ENCODE measurements at places on chromosomes 2 and 18.

DNA sequence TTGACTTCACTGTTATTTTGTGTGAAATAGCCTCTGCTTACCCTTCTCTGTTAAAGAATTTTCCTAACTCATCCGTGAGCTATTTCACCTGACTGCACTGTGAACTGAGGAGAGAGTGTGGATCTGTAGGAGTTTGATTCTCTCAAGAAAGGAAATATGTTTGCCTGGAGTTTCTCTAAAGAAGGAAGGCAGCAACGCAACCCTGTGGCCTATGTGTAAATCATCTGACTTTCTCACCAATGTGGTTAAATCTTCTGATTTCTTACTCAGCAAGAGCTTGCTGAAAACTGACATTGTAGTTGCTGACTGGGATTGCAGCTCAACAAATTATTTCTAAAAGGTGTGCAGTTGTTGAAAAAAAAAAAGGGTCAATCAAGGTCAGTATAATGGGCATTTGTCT is 153.9 kb upstream of the PELI1 start:
- no peak for DNase-seq

DNA sequence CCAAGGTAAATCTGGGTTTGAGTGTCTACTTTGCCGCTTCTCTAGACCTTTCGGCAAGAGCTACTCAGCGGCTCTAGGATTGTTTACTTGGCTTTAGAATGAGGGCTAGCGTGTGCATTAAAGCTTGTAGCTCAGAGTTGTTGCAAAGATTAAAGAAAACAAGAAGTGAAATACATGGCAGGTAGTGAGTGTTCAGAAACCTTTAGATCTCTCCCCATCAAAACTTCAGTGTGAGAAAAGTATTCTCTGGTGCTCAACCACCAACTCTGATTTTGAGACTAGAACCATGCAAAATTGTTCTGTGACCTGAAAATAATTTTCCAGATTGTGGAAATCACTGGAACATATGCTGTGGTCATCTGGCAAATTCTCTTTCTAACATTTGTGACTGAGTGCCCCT is 512.0 kb downstream of the CMPK2 start:
- no peak for DNase-seq

DNA sequence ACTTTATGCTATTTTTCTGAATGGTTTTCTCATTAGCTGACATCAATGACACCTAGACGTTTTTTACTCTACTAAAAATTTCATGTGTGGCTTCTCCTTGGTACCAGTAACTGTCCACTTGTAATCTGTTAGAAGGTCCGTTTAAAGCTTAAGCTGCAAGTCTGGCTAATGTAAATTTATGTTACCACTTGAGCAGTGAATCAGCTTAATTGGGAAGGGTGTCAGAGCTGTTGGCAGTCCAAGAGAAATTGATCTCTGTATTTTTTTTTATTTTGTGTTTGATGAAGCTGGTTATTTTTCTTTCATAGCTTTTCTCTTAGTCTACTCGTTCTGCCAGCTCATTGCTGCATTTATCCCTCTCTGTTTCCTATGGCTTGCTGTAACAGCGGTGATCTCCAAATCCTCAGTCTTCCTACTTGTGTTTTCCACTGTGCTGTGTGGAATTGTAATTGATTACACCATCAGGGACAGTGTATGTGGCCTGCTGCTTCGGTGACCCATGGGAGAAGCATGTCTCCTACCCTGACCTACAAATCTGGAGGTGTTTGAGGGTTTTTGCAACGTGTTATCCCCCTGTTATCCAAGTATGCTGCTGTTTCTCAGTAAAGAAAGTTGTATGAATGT is 724.2 kb upstream of the REG3G start:
- no peak for DNase-seq

DNA sequence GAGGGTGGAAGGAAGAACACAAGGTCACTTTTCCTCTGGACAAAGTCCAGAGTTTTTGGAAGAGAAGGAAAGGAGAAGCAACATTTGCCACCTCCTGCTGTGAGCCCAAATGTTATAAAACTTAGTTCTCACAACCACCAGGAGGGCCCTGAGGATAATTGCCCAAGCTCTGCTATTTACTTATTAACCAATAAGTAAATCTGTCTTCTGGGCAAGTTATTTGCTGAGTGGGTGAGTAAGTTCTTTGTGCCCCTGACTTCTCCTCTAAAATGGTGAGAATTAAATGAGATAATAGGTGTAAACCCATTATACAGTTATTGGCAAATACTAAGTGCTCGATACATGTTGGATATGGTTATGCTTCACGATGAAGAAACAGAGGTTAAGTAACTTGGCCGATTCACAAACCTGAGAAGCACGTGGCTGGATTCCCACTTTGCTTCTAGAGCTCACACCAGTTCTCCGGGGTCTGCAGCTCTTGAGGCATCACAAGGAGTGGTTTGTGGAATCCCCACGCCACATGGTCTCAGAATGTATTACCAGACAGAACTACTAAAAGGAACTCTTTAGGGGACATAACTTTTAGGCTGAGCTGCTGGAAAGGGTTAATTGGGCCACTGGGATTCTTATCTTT is 164.1 kb downstream of the MYCN start:
- DNase-seq, result no peak

- DNase-seq, result no peak
Observed at GRCh38 chr2:60529136-60529784, 24.2 kb downstream of the BCL11A start.

DNA sequence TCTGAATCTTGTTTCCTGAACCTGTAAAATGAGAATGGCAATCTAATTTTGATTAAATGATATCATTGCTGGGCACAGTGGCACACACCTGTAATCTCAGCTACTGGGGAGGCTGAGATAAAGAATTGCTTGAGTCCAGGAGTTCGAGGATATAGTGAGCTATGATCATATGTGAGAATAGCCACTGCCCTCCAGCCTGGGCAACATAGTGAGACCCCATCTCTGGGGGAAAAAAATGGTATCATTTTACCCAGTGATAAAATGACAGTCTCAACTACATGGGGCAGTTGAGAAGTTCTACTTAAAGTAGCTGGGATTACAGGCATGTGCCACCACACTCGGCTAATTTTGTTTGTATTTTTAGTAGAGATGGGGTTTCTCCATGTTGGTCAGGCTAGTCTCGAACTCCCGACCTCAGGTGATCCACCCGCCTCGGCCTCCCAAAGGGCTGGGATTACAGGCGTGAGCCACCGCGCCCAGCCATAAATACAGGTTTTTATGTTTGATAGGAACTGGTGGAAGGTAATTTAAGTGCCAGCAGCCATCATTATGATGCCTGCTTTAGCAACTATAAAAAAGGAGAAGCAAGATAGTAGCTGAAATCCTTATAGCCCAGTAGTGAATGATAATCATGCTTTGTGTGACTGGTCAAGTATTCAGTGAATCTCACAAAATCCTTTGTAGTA is 17.0 kb downstream of the BZW1 start:
- DNase-seq, result no peak

- no peak for DNase-seq
Observed at GRCh38 chr2:69287544-69287943, 99.5 kb downstream of the GFPT1 start.

GRCh38 chr2:197442857-197443256 is 8.0 kb upstream of the SF3B1 start:
- no peak for DNase-seq

DNA sequence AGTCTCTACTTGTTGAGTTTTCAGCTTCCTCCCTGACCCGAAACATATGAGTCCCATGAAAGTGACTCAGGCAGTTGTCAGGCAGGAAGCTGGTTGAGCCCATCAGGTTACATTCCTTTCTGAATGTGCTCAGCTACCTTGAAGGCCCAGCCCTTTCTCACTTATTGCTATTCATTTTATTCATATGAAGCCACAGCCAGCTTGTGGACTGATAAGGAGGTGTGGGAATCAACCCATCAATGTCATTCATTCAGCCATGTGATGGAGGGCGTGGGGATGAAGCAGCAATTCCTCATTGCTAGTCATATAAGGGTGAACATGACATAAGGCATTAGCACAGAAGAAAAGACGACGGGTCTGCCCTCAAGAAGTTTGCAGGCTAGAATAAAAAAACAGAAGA is 5.3 kb upstream of the VPS4B start:
- DNase-seq, result no peak

GRCh38 chr2:235568431-235568830 is 74.6 kb downstream of the AGAP1 start:
- DNase-seq, result no peak

- no peak for DNase-seq
Observed at GRCh38 chr2:28901841-28902240, 7.4 kb downstream of the WDR43 start.

GRCh38 chr18:59690996-59691395 is 6.2 kb downstream of the CCBE1 start:
- peak; percentile 76 for DNase-seq

GRCh38 chr2:98664323-98664722 is 55.9 kb downstream of the UNC50 start:
- no peak for DNase-seq

GRCh38 chr2:108965540-108966289 is 23.3 kb downstream of the EDAR start:
- DNase-seq, result no peak

- peak; percentile 20 for DNase-seq
Observed at GRCh38 chr2:140504601-140505000, 1626.2 kb downstream of the LRP1B start.

DNA sequence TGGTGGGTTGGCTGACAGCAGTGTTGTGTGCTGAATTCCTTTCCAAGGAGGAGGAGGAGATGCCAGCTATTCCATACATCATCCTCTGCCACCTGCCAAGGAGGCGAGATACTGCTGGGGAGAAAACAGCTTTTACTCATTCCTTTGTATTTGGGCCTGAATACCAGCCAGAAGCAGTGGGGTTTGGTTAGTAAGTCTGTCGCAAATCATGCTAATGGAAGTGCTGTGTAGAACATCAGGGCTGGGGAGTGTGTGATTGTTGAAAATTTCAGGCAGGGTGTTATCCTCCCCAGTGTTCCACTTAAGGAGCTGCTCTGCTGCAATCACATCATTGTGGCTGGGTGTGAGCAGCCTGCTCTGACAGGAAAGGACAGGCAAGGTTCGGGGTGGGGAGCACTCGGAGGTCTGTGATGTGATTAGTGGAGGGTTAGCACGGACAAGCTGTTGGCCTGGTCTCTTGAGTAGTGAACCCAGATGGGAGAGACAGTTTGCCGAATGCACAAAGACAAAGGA is 128.2 kb upstream of the DLX2 start:
- DNase-seq, result peak; percentile 34

All from astrocyte of the spinal cord (primary cell).